ENCODE measurements at places on chromosomes 3 and 15.

- DNase-seq: no peak
These were observed 36.5 kb downstream of the ALS2CL start for GRCh38 chr3:46656778-46657556.

- DNase-seq: no peak
These were observed 760.4 kb downstream of the ZPLD1 start for GRCh38 chr3:103195216-103195615.

DNA sequence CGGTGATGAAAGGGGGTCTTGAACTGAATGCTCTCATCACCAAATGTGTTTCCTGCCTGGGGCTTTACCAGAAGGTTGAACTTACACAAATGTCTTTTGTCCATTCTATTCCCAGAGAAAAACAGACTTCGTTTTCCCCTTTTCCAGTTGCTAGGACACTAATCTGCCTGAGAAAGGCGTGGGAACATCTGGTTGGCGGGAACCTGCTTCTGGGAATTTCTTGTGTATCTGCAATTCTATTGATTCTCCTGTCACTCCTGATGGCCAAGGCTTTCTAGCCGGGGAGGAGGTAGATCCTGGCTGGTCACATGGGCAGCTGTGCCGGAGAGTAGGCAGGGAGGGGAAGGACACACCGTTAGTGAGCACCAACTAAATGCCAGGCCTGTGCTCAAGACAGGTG lies 31.1 kb upstream of the CCDC174 start:
- DNase-seq: no peak

GRCh38 chr3:4401441-4401840 lies 65.6 kb downstream of the SUMF1 start:
- DNase-seq: no peak

- DNase-seq: no peak
These were observed 27.5 kb upstream of the THRB start for GRCh38 chr3:24522146-24522579.

- no peak for DNase-seq
These were observed 211.2 kb downstream of the WDR72 start for GRCh38 chr15:53548236-53548635.

GRCh38 chr15:77038312-77039216 lies 32.3 kb downstream of the TSPAN3 start:
- no peak for DNase-seq

DNA sequence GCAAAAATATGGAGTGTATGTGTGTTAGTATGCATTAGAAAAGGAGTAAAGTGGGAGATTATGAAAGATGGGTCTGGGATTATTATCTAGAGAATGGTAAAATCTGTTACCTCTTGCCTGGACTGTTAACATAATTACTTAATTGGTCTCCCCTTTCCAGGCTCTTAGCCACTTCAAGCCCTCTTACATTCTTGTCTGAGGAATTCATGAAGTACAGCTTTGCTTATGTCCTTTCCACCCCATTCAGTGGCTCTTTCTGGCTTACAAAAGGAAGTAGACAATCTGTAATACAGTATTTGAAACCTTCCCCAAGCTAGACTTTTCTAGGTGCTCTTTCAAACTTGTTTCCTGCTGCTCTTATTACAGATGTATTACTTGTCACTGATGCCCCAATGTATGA lies 129.8 kb downstream of the MBNL1 start:
- no peak for DNase-seq

DNA sequence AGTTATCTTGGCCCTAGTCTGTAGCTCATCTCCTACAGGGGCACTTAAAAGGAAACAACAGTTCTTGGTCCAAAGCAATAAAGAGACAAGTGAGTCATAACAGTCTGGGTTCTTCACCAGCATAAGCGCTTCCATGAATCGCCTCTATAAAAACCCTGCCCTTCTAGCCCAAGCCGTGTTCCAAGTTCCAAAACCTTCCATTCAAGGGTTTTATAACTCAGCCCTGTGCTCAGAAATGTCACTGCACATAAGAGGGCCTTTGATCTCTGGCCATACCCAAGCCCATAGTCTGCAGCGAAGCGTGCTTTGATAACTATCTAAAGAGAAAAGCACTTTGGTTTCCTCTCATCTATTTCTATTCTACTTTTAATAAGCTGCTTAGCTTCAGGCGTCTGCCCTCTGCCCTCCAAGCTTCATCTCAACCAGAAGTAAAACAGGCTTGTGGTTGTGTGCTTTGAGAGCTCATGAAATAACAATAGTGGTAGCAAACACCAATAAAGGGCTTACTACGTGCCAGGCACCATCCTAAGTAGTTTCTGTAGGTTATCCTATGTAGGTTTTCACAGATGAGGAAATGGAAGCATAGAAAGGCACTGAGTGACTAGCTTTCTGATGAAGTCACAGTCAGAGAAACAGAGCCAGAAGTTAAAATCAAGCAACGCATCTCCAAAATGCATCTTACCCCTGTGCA lies 64.0 kb upstream of the AKAP13 start:
- no peak for DNase-seq

- no peak for DNase-seq
These were observed 104.7 kb downstream of the UNC13C start for GRCh38 chr15:54082836-54083492.

DNA sequence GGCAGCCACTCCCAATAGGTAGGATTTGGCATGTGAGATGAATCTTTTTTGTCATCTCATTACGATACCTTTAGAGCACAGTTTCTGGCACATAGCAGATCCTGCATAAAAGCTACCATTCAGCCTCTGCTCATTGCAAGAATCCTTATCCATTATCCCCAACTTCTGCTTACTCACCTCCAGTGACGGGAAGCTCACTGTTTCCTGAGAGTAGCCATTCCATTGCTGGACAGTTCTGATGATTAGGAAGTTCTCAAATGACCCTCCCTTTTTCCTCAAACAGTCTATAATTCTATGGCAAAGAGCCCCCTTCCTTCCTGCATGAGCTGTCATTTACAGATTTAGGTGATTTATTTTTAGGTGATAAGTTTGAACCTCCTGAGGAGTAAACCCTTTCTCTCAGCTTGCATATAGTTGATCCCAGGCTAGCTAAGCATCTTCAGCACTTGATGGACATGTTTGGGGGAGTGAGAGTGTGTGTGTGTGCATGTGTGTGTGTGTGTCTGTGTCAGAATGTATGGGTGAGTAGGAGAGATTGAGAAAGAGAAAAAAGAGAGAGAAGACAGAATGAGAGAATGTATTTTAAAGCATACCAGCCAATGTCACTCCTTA lies 109.7 kb downstream of the LSM3 start:
- DNase-seq: no peak

DNA sequence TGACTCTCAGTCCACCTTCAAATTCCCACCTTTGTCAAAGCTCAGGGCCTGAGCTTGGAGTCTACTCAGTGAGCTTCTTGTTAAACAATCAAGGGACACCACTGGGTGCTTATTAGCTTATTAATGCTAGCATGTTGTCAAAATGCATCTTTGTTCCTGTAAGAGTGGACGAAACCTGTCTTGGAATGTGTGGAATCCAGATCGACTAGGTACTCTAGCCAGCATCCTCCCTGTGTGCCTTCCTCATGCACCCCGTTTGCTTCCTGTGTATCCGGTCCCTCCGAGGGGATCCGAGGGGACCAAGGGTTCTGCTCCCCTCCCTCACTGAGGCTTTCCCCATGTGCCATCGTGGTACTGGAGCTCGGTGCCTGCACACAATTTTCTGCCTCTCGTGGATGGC lies 75.7 kb upstream of the UBE3A start:
- no peak for DNase-seq

DNA sequence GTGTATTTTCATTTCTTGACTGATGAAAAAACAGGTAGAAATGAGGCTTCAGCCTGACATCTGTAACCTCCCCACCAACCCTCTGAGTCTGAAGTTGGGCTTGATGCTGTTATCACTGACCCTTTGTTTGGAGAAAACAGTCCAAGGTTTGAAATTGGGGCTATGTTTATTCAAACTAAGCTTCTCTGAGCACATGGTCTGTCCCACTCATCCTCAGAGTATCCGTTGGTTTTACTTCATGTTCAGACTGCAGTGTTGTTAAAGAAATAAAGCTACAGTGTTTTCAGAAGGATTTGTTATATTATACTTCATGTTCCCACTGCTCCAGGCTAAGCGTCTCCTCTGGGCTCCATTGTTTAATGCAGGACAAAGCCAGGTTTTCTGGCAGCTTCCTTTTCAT lies 6.0 kb downstream of the MAPKBP1 start:
- no peak for DNase-seq

Data from CD4-positive, alpha-beta T cell treated with Interleukin-1 beta for 1 hour (primary cell).